ENCODE measurements at places on chromosomes 1 and 21.

GRCh38 chr21:26761174-26761915 lies 83.9 kb downstream of the ADAMTS1 start:
- DNase-seq = no peak

- no peak for DNase-seq
Observed at GRCh38 chr1:118115567-118116295, 69.3 kb downstream of the SPAG17 start.

GRCh38 chr1:65209005-65209885 lies 61.2 kb downstream of the AK4 start:
- peak; percentile 48 for DNase-seq

DNA sequence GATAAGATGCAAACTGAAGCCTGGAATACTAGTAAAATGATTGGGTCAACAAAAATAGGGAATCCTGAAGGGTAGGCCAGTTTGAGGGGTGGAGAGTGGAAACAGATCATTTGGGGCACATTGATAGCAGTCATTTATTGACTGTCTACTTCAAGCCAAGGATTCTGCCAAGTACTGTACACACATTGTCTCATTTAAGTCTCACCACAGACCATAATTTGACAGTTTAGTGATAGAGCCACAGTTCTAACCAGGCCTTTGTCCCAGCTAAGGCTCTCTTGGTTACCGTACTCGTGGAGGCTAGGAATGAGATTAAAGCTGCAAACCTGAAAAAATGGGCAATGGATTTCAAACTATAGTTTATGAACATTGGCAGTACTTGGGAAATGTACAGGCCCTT lies 11.2 kb downstream of the RBM15 start:
- no peak for DNase-seq

DNA sequence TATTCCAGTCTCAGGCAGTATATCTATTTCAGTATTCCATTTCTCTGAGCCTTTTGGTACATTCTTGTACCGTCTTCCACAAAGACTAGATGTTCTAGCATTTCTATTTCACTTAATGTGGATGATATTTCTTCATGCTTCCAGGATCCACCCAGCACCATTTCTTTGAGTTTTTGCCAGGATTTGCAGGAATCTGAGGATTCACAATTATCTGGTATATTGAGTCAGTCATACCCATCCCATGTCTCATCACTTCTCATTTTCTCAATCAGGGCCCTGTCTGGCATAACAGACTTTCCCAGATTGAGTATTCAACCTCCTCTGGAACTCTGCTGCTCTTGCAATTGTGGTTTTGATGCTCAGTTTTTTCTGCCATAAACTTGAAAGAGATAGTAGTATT lies 20.9 kb upstream of the COL11A1 start:
- no peak for DNase-seq

- DNase-seq = no peak
Observed at GRCh38 chr21:41361786-41362604, at the start of gene MX2. MX2 (plus strand) TSS chr21:41362027; CDS start chr21:41376907, 14,880 bp downstream.

- DNase-seq = no peak
Observed at GRCh38 chr1:48245106-48245505, 22.6 kb downstream of the SLC5A9 start.

- no peak for DNase-seq
Observed at GRCh38 chr1:234294109-234294817, 79.0 kb upstream of the COA6 start.

- no peak for DNase-seq
Observed at GRCh38 chr1:228148196-228148861, 1.4 kb upstream of the GJC2 start.

DNA sequence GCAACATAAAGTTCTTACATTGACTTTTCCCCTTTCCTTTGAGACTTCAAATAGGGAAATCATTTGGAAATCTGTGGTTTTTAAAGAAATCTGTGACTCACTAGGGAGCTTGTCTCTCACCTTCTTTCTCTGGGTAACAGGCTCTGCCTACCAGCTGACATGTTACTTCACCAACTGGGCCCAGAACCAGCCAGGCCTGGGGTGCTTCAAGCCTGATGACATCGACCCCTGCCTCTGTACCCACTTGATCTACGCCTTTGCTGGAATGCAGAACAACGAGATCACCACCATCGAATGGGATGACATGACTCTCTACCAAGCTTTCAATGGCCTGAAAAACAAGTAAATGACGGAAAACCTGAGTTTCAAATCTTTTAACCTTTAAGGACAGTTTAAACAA lies 9.2 kb upstream of the CHIA start:
- DNase-seq = no peak

GRCh38 chr1:8987881-8988617 lies 38.2 kb downstream of the SLC2A7 start:
- peak; percentile 56 for DNase-seq

DNA sequence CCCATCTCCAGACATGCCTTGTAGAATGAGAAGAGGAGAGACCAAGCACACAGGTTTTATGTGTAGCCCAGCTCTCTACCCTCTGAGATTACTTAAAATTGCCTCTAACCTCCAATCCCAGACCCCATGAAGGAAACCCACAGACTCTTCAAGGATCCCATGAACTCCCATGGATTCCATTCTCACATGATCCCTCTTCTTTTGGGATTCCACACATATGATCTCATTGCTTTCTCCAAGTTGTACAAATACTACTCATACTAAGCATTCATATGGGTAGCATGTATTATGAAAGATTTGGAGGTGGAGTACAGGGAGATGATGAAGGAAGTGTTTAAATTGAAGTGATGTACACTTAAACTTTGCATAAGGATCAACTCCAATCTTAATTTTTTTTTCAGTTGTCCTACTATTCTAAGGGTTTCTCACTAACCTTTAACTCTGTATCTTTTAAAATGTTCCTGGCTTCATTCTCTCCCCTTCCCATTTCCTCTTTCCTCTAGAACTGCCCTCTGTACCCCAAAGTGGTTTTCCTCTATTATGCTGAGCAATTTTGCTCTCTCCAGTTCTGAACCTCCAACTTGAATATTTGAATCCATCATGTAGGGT lies 41.6 kb downstream of the MFSD2A start:
- no peak for DNase-seq

GRCh38 chr1:25873120-25873519 lies 2.4 kb downstream of the PAQR7 start:
- DNase-seq = no peak

- peak; percentile 25 for DNase-seq
Observed at GRCh38 chr1:245825128-245825901, 670.5 kb downstream of the KIF26B start.

DNA sequence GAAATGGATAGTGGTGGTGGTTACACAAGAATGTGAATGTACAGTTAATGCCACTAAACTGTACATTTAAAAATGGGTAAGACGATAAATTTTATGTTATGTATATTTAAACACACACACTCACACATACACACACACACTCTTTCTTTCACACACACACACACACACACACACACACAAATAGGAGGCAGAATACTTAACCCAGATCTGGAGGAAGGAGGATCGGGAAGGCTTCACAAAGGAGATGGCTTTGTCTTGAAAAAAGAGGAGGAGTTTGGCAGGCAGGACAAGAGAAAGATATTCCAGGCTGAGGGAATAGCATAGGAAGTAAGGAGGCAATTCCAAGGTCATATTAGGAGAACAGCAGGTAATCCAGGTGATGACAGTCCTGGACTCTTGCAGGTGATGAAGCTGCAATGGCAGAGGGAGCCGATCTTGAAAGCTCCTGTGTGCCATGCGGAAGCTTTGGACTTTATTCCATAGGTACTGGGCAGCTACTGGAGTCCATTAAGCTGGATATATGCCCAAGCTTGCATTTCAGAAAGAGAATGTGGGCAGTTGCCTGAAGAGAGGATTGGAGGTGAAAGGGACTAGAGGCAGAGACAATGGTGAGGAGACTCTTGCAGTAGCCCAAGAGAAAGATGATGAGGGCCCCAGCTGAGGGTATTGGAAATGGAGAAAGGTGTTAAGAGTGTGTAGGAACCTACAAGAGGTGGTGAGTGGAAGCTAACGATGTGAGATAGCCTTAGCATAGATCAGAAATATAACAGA lies 15.4 kb upstream of the LYST start:
- no peak for DNase-seq

GRCh38 chr21:27152996-27153395 lies 186.1 kb upstream of the ADAMTS5 start:
- no peak for DNase-seq

DNA sequence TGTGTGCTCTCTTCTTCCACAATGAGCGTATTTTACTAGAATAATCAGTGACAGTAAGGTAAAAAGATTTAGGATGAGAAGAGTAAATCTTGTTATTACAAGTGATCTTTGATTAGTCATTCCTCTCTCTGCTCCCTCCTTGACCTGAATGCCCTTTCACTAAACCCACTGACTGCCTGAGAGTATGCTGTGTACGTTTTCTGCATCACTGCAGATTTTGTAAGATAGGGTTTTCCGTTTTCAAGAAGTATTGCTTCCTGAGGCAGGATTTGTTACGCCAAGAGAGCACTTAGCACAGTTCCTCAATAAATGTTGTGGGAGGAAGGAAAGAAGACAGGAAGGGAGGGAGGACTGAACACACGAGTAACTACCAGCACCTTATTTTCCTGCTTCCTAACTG lies 7.7 kb upstream of the LAMB3 start:
- DNase-seq = peak; percentile 89

DNA sequence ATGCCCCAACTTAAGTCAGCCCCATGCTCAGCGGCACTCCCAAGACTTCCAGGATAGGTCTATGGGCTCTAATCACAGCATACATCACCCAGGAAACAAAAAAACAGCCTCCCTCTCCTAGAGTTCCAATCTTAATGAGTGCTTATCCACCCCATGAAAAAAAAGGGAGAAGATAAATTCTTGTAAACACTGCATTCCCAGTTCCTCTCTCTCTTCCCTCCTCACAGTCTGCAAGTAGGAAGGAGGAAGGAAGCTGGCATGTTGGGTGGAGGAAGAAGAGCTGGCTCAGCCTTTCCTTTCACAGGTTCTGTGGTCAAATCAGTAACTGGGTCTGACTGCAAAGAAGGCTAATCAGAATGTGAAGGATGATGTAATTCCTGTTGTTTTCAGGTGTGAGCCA lies 69.9 kb upstream of the ZC3H11B start:
- no peak for DNase-seq

GRCh38 chr1:55474168-55474786 lies 259.1 kb upstream of the USP24 start:
- DNase-seq = no peak

- DNase-seq = peak; percentile 80
Observed at GRCh38 chr1:10646347-10646861, 150.0 kb downstream of the CASZ1 start.

DNA sequence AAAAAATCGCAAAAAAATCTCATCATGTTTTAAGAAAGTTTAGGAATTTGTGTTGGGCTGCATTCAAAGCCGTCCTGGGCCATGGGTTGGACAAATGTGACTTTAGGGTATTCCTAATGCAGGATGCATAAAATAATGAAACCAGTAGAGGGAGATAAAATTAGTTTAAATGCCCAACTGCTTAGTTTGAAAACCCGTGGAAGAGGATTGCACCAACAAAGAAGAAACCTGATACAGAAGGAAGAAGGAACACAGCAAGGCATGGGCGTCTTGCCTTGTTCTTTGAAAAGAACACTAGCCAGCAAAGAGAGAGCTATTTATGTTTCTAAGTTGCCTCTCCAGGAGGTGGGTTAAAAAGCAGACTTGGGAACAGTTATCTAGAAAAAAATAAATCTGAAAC lies 37.9 kb downstream of the WDR3 start:
- DNase-seq = peak; percentile 77

DNA sequence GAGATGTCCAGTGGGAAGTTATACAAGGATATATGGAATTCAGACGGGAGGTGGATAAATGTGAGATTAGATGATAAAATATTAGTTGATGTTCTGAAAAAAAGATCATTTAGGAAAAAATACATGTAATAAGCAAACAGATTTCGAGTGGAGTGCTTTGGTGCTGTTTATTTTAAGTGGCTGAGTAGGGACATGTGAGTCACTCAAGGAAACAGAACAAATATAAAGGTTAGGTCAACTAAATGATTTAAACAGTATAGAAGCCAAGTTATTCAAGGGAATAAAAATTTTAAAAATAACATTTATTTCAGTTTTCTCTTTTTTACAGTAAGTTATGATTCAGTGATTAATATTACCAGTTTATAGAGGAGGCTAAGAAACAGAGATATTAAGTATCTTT lies 1046.7 kb upstream of the B3GALT2 start:
- no peak for DNase-seq

DNA sequence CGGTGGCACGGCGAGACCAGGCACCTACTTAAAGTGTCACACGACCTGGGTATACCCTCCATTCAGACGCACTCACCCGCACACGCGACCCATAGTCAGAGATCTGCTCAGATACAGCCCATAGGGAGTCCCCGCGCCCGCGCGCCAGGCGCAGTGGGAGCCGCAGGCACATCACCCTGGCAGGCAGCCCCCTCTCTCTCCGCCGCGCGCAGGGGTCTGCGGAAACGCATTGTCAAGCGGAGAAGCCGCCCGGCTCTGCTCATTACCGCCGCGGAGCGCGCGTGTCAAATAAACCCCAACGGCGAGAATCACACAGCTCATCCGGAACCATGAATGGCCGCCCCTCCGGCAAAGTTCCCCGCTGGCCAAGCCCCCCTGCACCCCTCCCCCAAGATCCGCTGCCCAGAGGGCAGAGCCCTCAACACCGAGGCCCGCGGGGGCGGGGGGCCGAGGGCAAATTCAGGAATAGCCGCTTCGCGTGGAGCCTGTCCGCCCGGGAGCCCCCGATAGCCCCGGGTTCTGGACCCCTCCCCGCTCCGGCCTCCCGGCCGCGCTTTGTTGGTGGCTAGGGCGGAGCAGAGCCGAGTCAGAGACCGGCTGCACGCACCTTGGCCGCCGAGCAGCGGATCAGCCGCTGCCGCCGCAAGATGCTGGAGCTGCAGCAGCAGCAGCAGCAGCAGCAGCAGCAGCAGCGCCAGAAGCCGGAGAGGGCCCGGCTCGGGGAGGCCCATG lies 522 bp downstream of the LRP8 start:
- DNase-seq = peak; percentile 48

GRCh38 chr1:91036894-91037829 lies 15.3 kb upstream of the ZNF644 start:
- no peak for DNase-seq

DNA sequence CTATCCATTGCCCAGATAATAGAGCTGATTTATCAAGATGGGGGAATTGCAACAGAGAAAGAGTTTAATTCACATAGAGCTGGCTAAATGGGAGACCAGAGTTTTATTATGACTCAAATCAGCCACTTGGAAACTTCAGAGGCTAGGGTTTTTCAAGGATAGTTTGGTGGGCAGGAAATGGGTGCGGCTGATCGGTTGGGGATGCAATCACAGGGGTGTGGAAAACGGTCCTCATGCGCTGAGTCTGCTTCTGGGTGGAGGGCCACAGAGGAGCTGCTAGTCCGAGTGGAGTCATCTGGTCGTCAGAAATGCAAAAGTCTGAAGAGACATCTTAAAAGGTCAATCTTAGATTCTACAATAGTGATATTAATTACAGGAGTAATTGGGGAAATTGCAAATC lies 32.0 kb upstream of the FAM89A start:
- no peak for DNase-seq

GRCh38 chr1:12130466-12131130 lies 36.2 kb upstream of the TNFRSF1B start:
- no peak for DNase-seq

- no peak for DNase-seq
Observed at GRCh38 chr1:43750083-43750482, 42.7 kb downstream of the ST3GAL3 start.
